AG10803 (cell line): ENCODE measurements at places on chromosomes 3 and 15.

DNA sequence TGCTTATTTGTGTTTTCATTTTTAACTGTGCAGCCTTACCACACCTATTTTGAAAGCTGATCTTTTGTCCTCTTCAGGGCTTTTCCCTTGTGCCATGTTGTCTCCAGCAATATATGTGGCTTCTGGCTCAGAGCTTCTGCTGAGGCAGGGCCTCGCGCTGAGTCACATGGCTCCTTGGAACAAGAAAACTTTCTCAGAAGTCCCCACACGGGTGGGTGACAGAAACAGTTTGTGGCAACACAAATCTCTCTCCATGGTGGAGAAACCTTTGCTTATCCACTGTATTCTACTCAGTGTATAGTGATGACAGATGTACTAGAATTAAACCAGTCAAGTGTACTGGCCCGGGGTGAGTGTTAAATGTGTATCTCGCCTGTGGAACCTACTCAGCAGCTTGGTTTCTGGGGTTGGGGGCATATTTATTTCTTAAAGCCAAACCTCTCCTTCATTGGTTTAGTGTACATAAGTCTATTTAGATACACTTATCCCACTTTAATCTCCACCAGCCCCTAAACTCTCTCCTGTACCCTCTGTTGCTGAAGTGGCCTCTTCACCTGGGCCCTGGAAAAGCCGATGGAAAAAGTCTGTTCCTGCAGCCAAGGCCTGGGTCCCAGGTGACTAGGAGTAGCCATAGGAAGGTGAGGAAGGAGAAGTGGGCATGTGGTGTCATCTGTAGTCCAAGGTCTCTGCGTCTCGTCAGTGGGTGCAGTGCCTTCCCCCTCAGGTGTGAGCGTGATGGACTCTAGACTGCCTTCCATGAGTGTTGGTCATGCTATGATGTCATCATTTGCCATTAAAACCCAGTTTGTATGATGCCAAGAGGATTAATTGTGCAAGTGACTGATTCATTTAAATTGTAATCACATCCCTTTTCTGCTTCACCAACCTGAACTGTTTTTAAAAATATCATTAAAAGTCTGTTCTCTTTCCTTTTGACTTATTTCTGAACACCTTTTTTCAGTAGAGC is 3.2 kb upstream of the FBXL22 start:
- DNase-seq = no peak

GRCh38 chr3:152126260-152126659 is 142.5 kb upstream of the MBNL1 start:
- peak; percentile 11 for DNase-seq

GRCh38 chr3:47541583-47542108 is 28.1 kb upstream of the ELP6 start:
- no peak for DNase-seq

DNA sequence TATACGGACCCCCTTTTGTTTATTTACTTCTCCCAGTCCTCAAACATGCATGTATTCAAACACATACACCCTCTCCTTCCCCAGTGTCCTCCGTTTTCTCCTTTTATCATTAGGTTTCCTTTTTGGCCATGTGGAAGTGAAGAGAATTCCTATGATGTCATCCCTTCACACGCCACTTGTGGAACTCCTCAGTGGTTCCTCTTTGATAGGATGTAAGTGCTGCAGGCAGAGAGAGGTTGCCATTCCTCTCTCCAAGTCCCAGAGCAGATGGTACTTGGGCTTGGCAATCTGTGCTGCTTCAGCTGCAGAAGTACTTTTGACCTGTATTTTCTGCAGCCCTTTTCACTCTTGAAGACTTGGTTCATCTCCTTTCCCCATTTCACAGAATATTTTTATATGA is 32.9 kb upstream of the CRTC3 start:
- peak; percentile 45 for DNase-seq

DNA sequence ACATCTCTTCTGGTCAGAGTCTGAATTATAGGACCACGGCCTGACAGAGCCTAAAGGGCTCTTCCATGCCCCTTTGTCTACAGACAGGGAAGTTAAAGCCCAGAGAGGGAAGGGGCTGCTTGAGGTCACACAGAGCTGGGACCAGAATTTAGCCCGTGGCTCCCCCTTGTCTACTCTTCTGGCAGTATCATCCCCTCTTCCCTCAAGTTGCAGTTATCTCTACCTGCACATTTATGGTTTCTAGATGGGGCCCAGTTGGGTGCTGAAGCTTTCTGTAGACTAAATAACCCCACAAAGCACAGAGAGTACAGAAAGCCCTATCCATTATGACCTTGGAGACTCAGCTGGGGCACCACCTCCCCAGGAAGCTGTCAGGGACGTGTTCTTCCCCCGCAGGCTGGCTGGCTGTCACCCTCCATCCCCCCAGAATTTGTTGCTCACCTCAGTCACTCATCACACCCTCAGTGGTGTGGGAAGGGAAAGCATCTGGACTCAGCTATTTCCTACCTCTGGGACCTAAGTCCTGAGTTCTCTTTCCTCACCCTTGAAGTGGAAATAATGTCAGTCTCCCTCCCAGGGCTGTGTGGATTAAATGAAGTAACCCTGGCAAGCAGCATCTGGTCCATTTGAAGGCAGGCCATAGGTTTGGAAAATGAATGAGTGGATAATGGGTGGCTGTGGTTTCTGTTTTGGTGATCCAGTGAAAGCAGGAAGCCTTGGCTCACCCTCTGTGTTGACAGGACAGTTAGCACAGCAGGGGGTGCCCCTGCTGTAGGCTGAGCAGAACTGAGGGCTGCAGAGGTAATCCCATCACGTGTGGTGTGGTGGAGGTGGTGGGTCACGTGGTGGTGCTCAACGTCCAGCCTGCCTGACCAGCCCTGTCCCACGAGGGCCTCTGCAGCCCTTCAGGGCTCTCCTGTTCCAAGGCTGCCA is 16.3 kb downstream of the ACOX2 start:
- DNase-seq = no peak

DNA sequence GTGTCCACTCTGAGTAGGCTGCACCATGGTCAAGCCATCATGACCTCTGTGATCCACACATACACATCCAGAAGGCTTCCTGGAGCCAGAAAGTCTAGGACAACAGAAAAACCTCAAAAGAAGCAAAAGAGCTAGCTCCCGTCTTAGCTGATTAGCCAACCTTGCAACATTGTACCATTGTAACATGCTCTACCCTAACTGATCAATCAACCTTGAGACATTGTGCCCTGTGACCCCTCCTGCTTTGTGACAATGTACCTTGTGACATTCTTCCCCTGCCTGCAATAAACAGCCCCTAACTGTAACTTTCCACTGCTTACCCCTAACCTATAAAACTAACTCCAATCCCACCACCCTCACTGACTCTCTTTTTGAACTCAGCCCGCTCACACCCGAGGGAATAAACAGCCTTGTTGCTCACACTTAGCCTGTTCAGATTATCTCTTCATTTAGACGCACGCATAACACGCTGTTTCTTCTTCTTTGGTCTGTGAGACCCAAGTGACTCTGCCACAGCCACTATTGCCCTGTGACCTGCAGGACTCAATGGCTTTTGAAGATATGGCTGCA is 1104.6 kb downstream of the OTOL1 start:
- DNase-seq = no peak

GRCh38 chr3:154486949-154487348 is 57.0 kb upstream of the GPR149 start:
- DNase-seq = no peak

DNA sequence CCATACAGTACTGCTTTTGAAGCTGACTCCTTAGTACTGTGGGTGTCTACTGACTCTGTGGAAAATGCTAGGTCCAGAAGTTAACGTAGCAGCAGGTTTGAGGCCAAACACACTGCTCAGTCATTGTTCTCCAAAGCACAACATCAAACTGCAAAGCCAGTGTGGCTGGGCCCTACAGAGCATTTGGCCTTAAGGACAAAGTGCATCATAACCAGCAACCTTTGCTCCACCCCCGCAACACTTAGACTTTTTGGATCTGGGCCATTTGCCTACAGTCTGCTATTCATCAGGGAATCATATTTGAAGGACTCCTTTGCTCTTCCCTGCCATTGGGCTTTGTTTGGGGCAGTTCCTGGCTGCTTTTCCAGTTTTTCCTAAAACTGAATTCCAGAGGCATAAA is 43.1 kb upstream of the ARL6 start:
- no peak for DNase-seq

- DNase-seq = no peak
These were observed 24.5 kb downstream of the PLXNB1 start for GRCh38 chr3:48405343-48405881.

- DNase-seq = peak; percentile 90
These were observed 18.1 kb downstream of the FBN1 start for GRCh38 chr15:48627260-48627940.

- no peak for DNase-seq
These were observed 260.5 kb downstream of the SCAPER start for GRCh38 chr15:76644646-76645045.

DNA sequence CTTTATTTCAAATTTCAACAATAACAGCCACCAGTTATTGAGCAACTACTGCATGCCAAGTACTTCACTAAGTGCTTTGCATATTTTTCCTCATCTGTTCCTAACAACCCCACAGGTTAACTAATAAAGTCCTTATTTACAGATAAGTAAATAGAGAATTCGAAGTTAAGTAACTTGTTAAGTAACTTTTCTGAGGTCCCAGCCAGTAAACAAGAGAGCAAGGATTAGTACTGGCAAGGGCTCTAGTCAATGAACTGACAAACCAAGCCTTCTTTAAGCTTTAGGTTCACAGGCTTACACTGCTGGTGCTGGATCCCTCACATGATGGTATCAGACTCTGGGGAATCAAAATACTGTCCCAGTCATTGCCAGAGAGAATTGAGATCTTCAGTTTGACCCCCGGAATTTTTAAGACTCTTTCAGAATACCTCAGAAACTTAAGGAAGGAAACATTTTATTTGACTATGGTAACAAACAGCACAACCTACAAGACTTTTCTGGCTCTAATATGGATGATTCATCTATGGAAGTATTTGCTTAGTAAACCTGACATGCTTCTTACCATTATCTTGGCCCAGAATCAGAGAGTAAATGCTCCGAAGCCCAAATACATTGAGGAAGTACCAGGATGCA is 16.5 kb downstream of the EMC3 start:
- DNase-seq = peak; percentile 85

GRCh38 chr15:52803467-52804306 is 13.6 kb upstream of the ONECUT1 start:
- no peak for DNase-seq

GRCh38 chr15:82134461-82134860 is 88.6 kb upstream of the MEX3B start:
- DNase-seq = no peak

GRCh38 chr3:119731560-119732343 is 28.9 kb downstream of the CFAP91 start:
- DNase-seq = peak; percentile 27

DNA sequence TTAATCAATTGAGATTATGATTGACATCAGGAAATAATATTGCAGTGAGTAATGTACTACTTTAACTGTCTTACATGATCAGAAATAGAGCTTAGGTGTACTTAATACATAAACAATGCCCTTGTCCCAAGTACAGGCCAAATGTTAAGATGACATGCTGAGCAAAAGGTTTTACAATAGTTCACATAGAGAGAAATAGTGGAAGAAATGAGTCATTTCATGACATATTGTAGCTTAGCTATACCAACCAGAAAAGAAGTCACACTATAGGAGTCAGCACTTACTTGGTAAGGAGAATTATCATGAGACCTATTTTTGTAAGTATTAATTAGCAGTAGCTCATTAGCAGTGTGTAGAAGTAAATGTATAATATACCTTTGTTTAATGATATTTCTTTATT is 96.4 kb upstream of the NANOGP8 start:
- DNase-seq = peak; percentile 3

DNA sequence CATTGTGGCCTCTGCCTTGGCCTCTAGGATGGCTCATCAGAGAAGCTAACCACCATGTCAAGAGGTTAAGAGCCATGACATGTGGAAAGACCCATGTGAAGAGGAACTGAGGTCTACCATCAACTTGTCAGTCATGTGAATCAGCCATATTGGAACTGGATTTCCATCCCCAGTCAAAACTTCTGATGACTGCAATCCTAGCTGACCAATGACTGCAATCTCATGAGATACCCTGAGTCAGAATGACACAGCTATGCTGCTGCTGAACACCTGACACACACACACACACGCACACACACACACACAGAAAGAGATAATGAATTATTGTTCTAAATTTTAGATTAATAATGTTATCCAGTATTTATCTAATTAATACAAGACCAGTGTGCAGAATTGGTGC is 337.5 kb upstream of the LMCD1 start:
- DNase-seq = no peak

DNA sequence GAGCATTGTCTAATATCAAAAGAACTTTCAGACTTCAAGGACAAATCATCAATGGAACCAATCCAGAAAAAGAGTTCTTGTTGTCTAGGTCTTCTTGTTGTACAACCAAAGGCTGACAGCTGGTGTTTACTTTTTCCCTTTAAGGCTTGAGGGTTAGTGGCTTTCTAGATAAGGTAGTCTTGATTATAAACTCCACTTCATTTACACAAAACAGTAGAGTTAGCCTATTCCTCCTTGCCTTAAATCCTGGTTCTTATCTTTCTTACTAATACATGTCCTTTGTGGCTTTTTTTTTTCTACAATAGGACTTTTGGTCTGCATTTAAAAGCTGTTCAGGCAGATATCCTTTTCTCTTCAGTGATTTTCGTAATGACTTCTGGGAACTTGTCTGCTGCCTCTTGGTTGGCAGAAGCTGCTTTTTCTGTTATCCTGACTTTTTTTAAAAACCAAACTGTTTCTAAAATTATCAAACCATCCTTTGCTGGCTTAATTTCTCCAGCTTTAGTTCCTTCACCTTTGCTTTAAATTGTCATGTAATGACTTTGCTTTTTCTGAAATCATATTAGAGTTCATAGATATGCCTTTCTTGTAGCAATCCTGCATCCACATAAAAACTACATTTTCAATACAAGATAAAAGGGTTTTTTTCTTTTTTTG is 44.8 kb downstream of the STRIT1 start:
- DNase-seq = no peak

- DNase-seq = no peak
These were observed 106.8 kb upstream of the CDIN1 start for GRCh38 chr15:36472672-36473071.

DNA sequence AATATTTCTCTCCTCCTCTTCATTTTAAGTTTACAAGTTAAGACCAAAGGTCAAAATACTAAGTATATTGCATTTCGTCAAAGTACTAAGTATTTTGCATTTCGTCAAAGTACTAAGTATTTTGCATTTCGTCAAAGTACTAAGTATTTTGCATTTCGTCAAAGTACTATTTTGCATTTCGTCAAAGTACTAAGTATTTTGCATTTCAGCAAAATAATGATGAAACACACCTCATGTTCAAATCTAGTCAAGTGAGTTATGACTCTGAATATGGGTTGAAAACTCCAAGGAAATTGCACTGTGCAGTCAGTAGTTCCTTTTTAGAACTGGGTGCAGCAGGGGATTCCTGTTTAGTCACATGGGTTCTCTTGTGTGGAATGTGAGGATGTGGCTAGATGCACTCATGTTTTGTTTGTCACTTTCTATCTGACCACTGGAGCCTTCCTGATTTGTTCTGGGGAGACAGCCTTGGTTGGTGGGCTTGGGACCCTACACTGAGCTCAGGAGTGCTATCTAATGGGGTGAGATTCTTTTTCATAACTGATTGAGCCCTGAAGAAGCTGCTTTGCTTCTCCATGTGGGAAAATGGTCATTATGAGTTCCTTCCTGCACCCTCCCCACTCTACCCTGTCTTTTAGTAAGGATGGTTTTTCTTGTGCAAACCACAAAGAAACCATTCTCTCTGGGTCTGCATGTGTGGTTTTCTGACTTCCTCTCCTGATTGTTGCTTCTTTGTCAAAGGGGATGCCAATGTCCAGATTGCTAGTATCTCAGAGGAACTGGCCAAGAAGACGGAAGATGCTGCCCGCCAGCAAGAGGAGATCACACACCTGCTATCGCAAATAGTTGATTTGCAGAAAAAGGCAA is 73.4 kb downstream of the CCK start:
- DNase-seq = peak; percentile 40

GRCh38 chr3:26472345-26472744 is 150.2 kb upstream of the LRRC3B start:
- DNase-seq = no peak
